ENCODE measurements at places on chromosomes 12 and 14. TPM values are rescaled to one million over a fixed set of nuclear protein-coding genes. Genes with fewer than 3 reads are reported as not detected.
A peak's percentile ranks its signal among the peaks of the same experiment; 100 is the strongest.

Gene MYF6
- total RNA-seq = not detected

Gene RSRC2
- total RNA-seq = 102 TPM

DNA sequence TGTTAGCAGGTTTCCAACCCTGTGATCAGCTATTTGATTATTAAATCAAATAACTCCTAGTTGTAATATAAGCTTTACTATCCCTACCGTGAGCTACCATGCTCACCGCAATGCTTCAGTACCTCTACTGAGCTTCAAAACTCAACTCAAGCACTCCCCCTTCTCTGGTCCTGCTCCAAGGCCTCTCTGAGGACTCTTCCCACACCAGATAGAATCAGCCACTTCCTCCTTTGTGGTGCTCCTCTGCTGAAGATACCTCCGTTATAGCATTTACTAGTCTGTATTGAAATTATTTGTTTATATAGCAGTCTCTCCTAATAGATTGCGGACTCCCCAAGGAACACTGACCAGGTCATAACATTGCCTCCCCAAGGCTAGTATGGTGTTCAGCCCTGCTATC lies 17.5 kb downstream of the AREL1 start:
- no peak for DNase-seq

Gene PROX2
- not detected for total RNA-seq

DNA sequence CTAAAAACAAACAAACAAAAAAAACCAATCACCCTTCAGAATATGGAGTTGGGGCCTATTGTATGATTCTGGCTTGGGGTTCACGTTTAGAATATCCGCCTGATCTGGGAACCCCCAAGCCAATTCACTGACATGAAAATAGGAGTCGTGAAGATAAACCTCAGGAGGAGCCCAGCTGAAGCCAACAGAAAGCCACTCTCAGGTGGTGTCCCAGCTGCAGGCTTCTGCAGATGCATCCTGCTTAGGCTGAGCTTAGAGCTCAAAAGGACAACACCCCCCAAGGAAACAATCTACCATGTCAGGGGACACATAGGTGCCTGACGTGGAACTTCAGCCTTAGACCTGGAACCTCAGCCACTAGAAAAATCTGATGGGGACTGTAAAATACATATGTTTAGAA lies 51.9 kb downstream of the SYNE3 start:
- DNase-seq = no peak

DNA sequence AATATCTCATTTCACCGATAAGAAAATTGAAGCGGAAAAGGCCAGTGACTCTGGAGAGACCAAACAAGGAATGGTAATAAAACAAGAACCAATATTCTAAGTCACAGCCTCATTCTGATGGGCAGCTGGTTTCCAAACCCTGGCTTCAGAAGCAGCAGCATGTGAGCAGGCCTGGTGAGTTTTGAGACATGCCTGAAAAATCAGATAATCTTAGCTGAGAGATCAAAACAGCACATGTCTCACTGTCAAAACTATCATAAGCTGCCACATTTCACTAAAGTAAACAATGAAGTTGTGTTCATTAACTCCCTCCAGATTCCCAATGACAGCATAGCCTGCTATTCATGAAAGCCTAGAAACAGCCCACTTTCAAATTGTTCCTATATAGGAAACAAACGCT lies 36.5 kb downstream of the CIT start:
- DNase-seq = no peak

Gene WNT1
- not detected for total RNA-seq

DNA sequence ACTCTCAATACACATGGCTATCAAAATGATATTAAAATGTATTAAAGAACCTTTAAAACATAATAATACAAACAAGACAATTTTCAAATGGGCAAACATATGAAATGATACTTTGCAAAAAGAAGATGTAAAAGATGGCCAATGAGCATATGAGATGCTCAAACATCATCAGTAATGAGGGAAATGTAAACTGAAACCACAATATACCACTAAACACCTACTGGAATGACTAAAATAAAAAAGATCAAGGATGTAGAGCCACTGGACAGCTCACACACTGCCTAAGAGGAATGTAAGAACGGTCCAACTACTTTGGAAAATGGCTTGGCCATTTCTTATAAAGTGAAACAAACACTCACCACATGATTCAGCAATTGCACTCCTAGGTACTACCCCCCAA lies 97.2 kb upstream of the BBS10 start:
- DNase-seq = no peak

- no peak for DNase-seq
These were observed 663 bp upstream of the SNAPC1 start for GRCh38 chr14:61761557-61761956.

DNA sequence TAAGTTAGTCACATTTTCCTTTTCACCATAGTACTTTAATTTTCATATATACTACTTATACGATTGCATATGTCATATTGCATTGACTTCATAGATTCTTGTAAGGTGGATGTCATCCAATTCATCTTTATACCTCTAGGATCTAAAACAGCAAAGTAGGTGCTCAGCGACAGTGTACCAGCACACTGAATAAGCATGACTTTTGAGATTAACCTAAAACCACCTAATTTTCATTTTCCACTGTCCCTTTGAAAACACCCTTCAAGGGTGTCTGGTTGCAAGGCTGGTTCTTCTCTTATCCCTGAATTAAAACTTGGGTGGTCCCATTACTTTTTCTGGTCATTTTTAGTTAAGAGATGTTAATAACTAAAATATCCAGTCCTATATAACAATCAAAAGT lies 4.4 kb downstream of the GPR19 start:
- DNase-seq = no peak

Gene KRT80
- total RNA-seq = not detected

- DNase-seq = peak; percentile 93
These were observed 55.1 kb upstream of the ARID2 start for GRCh38 chr12:45674181-45674977.

GRCh38 chr12:116045150-116045549 lies 232.3 kb downstream of the MED13L start:
- DNase-seq = peak; percentile 12

DNA sequence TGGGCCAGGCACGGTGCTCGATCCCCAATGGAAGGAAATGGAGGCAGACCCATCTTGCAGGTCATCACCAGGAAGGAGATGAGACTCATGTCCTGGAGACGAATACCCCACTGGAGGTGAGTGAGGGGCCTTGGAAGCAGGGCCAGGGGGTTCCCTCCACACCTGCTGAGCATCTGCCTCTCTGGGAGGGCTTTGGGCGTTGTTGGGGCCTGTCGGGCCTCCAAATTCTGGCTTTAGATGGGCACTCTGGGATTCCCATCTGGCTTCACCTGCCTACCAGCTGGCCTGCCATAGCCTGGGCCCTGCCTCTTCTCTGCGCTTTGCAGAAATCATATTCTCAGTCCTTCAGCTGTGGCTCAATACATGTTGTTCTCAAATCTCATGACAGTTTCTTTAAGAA lies 13.9 kb downstream of the RTL1 start:
- DNase-seq = no peak

Gene RDH5
- total RNA-seq = 10.1 TPM

DNA sequence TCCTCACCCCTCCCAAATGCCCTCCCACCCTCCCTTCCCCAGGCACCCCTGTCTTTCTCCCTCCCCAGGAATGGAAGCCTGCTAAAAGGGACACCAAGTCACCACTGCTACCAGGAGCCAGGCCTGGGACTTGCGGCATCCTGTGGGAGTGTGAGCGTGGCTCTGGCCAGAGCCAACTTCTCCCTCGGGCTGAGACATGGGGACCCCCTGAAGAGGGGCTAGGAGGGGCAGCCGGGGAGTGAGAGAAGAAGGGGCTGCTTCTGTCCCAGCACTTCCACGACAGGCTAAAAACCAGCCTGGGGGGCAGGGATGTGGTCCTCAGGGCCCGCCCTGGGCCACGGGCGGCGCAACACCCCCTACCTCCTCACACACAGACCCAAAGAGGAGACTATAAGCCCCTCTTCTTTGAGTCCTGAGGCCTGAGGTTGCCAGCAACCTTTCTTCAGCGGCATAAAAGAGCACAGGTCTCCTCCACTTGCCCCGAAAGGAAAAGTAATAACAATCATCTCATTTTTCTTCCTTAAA lies 278.9 kb downstream of the DPF3 start:
- no peak for DNase-seq

- DNase-seq = no peak
These were observed 87.8 kb downstream of the FLRT2 start for GRCh38 chr14:85617791-85618190.

DNA sequence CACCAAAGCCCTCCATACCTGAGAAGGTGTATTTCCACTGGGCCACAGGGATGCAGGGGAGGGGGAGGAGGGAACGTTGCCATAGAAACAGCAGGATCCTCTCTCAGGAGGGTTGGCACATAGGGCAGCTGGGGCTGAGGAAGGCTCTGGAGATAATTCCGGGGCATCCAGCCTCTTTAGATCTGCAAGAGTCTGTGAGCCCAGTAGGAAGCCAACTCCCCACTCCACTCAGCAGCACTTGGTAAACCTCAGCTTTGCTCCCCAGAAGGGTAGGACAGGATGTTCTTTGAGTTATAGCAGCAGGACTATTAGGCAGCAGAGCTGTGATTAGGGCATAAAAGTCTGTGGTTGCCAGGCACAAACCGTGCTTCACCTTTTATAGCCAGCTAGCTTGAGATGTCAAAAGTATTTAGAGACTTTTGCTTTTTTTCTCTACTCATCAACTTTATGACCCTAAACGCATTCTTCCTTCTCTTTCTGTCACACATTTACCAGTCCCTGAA lies 7.8 kb upstream of the PLEKHG3 start:
- DNase-seq = no peak

DNA sequence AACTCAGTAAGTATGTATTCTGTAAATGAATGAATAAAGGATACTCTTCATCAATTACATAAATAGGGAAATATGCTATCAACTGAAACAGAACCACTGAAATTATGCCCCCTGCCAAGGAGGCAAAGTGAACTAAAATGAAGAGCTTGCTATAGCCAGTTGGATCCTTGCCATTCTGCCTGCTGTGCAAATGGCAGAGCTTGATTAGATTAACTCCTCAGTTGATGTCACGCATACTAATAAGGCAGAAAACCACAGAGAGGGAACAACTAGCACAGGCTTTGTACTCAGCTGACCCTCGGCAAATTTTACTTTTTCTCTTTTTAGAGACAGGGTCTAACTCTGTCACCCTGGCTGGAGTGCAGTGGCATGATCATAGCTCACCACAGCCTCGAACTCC lies 36.7 kb upstream of the FERMT2 start:
- peak; percentile 30 for DNase-seq

DNA sequence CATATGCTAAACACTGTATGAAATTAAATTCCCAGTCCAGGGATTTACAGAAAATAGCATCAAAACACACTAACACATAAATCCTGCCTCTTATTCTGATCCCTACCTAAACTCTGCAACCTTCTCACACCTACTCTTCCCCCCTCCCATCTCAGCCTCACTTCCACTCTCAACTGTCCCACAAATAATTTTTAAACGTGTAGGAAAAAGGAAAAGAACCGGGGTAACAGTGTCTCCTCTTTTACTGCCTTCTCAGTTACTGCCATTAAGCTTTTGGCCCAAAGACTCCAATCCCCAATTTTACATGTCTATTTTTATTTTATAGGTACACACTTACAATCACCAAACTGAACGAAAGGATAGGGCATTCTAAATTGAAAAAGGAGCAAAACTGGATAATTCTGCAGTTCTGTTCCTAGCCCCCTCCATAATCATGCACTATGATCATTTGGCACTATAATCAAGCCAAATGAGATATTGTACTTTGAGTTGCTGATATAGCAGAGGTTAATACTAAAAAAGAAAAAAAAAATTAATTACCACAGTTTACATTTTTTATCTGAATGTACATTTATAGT lies 2.9 kb downstream of the DUSP16 start:
- DNase-seq = no peak

Gene VRTN
- 0.39 TPM for total RNA-seq

Gene POTEM
- not detected for total RNA-seq

Gene KCNH3
- 0.86 TPM for total RNA-seq

Gene SLCO1B1
- total RNA-seq = not detected

Gene NPFF
- not detected for total RNA-seq

DNA sequence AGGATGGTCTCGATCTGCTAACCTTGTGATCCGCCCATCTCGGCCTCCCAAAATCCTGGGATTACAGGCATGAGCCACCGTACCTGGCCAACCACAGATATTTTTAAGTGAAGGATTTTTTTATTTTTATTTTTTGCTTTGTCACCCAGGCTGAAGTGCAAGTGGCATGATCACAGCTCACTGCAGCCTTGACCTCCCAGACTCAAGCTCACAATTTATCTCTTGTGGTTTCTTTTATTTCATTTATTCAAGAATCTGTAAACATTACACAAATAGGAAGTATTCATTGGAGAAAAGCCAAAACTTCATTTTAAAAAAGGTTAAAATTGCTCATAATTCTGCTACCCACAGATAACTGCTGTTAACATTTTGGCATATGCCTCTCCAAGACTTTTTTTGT lies 13.3 kb downstream of the MOAP1 start:
- peak; percentile 21 for DNase-seq

DNA sequence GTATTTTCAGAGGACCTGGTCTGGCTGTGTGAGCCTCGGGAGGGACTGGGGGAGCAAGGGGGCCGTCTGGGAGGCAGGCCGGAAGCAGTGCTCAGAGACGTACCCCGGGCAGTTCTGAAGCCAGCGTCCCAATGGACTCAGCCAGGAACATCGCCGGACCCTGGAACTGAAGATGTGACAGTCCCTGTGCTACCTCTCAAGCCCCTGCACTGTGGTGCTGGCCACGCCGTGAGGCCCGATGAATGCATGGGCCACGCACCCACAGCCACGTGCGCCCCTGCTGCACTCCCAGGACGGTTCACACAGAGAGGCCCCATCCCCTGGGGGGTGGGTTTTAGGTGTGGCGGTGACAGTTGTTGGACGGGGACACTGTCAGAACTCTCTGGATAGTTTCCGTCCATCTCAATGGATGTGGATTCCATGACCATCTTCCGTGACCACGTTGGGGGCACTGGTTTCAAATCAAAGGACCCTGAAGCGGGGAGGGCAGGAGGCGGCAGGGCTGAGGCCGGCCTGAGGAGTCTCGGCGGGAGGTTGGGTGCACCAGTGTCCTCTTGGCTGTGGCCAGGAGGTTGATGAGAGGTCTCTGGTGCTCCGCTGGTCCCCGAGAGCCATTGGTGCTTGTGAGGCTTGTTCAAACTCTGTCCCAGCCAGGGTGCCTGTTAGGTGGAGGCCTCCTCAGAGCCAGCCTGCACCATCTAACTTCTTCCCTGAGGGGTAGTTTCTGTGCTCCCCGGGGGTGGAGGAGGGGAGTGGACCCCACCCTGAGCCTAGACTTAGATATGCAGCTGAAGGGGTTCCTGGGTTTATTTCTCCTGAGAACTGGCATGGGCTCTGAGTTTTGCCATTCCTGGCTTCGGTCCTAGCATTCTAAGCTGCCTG lies 36.3 kb upstream of the TSPAN9 start:
- DNase-seq = no peak

Gene LBHD2
- total RNA-seq = not detected

GRCh38 chr12:110687396-110688169 lies 1.3 kb downstream of the HVCN1 start:
- no peak for DNase-seq

Gene KCNC2
- not detected for total RNA-seq

Gene PTGER2
- total RNA-seq = not detected

Gene FAIM2
- total RNA-seq = 0.06 TPM

Gene GPR33
- total RNA-seq = not detected
